CMK (cell line): ENCODE measurements at places on chromosomes 6 and 20.

DNA sequence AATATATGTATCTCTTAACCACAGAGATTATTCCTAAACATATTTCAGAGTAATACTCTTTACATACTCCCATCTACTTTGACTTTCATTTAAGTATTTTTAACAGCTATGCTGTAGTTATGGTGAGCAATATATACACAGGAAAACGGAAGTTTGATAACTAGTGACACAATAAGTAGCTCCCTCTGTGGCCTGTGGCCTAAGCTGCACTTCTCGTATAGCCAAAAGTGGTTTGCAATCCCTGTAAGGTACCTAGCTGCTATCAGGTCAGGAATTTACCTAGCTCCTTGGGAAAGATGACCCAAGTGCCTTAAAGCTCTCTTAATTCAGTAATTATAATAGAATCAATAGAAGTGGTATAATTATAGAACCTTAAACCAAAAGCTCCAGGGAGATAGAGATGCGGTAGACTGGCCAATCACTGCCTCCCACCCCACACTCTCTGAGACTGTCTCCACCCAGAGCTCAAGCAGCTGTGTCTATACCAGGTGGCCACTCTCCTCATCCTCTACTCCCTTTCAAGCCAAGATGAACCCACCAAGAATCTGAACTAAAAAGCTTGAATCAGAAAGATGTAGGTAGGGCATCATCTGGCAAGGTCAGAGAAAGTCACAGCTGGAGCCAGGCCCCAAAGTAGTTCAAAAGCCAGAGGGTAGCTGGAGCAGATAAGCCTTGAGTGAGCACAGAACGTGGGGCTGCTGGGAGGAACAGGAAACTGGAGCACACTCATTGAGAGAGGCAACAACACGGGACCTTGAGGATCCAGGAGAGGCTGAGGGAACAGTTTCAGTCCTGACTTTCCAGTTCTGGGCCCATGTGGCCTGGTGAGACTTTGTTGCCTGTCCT, 84.9 kb upstream of the ASF1A start:
- DNase-seq, result no peak

- no peak for DNase-seq
These were observed 20.0 kb downstream of the BRPF3 start for GRCh38 chr6:36216559-36216958.

DNA sequence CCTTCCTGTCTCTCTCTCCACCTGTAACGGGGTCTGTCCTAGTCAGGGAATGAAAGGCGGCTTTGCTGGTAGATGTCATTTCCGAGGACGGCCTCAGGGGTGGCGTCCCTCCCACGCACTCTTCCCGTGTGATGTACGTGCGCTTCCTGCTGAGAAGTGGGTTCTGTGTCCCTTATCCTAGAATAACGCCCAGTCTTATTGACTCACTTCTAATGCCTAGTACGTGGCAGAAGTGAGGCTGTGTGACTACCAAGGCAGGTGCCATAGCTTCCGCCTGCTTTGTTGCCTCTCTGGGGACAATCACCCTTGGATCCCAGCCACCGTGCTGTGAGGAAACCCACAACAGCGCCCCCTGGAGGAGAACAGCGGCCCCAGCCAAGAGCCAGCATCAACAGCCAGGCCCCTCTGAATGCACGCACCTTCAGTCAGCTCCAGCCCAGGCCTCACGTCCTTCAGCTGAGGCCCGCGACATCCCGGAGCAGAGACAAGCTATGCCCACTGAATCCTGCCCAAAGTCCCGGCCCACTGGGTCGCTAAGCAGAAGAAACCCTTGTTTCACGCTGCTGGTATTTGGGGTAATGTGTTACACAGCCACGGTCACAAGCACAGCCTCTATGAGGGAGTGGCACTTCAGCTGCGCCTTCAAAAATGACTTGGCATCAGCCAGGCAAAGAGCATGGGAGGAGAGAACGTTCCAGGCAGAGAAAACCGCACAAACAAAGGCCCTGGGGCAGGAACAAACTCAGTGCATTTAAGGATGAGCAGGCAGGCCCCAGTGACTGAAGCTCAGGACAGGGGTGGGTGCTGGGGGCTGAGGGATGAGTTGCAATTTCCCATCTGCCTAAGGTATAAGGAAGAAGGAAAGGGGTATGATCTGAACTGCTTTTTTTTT, 224.2 kb downstream of the NFATC2 start:
- no peak for DNase-seq

GRCh38 chr6:28371706-28372451, 22.1 kb downstream of the ZKSCAN3 start:
- no peak for DNase-seq

DNA sequence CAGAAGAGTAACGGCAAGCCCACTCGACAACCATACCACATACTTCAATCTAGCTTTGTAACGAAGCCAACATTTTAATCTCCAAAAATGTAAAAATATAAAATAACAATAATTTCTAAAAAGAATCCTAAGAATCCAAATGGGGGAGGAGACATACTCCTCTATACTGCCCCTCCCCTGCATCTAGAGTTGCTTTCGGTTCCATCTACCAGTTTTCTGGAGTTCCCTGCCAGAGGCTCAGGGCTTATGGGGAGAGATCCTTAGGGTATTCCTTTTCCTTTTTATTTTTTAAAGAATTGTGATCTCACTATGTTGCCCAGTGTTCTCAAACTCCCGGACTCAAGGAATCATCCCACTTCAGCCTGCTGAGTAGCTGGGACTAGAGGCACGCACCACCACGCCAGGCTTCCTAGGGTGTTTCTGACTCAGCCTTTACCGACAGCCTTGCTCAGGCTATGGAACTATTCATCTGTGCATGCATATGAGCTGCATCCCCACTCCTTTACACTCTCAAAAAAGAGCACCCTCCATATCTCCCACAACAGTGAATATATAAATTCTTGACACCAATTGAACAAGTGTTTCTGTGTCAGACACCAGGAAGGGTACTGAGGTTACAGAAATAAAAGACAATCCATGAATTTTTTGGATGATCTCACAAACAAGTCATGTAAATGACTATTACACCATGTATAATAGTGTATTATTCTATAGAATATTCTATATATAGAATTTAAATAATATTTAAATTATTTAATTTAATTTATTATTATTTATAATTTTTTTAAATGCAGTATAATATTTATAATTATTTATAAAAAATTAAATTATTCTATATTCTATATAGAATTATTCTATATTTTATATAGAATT, 40.7 kb upstream of the UBR2 start:
- no peak for DNase-seq

DNA sequence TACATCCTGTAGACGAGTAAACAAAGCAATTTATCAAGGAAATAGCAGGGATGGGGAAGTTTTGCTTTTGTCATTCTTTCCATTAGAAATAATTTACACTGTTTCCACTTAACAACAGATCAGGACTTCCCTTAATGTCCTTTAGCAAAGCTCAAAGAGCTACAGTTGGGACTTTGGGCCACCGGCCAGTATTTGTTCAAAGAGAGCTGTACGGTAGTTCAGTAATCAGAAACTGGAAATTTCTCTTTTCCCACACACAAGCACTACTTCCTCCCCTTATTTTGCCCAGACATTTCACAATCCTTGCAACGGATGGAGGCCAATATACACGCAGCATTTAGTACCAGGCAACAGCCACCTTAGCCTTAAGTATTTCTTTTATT, 12.1 kb upstream of the HINT3 start:
- no peak for DNase-seq

DNA sequence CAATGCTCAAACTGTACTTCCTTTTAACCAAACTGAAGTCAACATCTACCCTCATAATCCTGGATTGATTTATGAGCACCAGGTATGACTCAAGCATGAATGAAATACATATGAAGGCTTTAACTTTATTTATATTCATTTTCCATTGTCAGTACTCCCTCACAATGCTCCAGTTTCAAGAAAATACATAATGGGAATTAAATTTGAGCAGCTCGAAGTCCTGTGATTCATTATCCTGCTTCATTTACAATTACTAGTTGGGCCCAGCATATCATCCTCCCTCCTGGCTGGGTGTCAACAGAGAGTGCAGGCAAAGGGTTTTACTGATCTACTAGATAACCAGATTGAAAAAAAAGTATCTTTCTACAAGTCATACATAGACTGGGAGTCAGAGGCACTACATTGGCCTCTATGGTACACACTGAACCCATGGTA, 10.1 kb downstream of the SAMHD1 start:
- no peak for DNase-seq

- DNase-seq, result no peak
These were observed 107.7 kb upstream of the RALGAPA2 start for GRCh38 chr20:20820104-20820503.

- no peak for DNase-seq
These were observed 1.7 kb upstream of the PIM1 start for GRCh38 chr6:37168163-37168758.

GRCh38 chr6:76506808-76507207, 434.3 kb upstream of the IMPG1 start:
- DNase-seq, result no peak

DNA sequence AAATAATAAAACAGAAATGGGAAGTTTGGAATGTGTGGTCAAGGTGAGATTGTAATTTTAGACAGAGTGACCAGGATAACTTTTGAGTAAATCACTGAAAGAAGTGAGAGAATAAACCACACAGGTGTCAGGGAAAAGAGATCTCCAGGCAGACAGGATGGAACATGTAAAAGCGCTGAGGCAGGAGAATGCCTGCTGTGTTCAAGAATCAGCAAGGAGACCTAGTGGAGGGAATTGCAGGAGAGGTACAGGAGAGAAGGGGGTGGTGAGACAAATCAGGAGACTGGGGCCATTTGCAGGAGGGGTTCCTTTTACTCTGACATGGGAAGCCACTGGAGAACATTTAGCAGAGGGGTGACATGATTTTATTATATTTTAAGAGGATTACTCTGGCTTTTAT, 456.7 kb downstream of the NKAIN2 start:
- no peak for DNase-seq

DNA sequence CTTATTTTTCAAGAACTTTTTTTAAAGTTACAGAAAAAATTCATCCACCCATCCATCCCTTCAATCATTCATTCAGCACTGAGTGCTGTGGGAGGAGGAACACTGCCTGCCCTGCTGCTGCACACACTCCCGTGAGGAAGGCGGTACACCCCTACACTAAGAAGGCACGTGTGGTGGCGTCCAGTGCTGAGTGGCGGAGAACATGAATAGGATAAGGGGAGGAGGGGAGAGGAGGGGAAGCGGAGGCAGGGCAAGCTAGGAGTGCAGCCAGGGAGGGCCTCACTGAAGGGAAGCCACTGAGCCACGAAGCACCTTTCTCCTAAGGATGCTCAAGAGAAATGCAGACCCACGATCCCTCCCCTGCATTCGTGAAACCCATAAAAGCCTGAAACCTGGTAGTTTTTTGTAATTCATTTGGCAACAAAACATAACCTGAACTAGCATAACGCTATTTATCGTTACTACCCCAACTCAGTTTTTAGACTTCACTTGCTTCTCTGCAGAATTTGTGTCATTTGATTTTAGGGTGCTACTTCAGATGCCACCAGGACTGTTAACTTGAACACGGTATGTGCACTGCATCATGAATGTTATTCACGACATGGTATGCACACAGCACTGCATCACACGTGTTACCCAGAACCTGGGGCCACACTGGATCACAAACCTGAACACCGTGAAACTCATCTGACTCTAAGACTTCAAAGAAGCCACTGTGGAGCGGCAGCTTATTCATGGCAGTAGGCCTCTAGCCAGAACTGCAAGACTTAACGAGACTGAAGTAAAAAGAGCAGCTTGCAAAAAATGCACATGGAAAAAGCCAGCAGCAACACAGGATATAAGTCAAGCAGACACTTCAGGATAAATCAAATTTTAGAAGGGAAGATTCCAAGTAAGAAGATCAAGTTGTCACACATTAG, 3.5 kb downstream of the RNASET2 start:
- no peak for DNase-seq

DNA sequence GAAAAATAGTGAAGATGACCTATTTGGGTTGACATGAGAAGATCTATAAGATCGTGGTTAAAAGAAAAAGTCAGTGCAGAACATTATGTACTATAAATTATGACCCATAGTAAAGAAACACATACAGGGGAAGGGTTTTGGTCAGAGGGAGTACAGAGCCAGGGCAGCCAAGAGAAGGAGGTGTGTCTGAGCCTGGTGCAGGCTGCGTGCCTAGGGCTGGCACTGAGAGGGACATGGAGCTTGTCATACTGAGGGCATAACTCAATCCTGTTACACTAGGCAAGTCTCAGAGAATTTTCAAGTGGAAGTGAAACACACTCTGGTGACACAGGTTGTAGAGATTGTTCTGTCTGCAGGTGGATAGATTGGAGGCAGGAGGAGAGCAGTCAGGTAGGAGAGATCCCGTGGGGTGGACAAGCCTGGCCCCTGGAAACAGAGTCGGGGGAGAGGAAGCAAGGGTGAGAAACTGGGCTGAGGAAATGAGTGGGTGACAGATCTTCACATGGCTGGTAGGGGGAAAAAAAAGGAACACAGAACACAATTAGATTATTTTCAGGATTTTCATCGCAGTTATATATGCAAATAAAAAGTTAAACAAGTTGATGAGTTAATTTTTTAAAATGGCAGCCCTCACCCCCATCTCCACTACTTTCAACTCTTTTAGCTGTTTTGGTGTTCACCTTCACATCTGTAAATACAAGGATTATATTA, 18.5 kb upstream of the RNF39 start:
- DNase-seq, result no peak

GRCh38 chr6:157755032-157755745, 67.9 kb upstream of the SNX9 start:
- no peak for DNase-seq

DNA sequence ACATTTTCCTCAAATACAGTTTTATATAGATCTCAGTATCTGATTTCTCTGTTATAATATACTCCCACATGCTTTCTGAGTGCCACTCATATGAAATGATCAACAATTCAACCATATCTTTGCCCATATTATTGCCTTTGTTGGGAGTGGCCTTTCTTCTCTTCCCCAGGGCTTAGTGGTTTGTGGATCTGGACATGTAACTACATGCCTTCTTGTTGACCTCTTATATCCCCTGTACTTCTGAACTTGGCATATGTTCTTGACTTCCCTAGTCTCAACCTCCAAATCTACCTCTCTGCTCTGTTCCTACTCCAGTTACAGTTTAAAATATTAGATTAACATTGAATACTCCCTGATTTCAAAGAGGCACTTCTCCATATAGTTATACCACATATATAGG, 34.3 kb upstream of the PRIM2 start:
- DNase-seq, result no peak

GRCh38 chr6:11356404-11357155, 124.1 kb upstream of the NEDD9 start:
- DNase-seq, result no peak

GRCh38 chr6:107731422-107732319, 92.4 kb downstream of the SCML4 start:
- DNase-seq, result no peak

GRCh38 chr6:775863-776262, 82.9 kb upstream of the EXOC2 start:
- no peak for DNase-seq

- no peak for DNase-seq
These were observed 211.2 kb downstream of the MAFB start for GRCh38 chr20:40477805-40478204.

DNA sequence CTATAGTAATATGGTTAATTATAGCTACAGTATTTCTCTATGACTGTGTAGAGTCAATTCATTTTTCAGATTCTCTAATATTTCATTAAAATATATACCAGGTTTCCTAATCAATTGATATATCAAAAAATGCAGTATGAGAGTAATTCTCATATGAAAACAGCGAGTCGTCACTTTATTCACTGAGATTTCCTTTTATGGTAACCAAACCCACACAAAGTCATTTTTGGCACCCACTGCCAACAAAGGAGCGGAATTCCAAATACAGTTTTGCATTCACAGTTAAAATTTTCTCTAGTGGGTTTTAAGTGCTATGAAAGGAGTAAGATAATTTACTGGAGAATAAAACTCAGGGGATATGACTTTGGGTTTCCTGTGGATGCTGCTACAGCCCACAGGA, 163.8 kb downstream of the HIVEP2 start:
- DNase-seq, result no peak

- no peak for DNase-seq
These were observed 83.4 kb downstream of the JARID2 start for GRCh38 chr6:15329197-15329671.
